ENCODE measurements at places on chromosomes 4 and X. TPM values are rescaled to one million over a fixed set of nuclear protein-coding genes. Genes with fewer than 3 reads are reported as not detected.

SLAIN2 gene
- polyA plus RNA-seq: 73.8 TPM

LRP2BP gene
- polyA plus RNA-seq: 3.4 TPM

- DNase-seq: no peak
Measured at GRCh38 chr4:119142833-119143232, 7.2 kb downstream of the MYOZ2 start.

DNA sequence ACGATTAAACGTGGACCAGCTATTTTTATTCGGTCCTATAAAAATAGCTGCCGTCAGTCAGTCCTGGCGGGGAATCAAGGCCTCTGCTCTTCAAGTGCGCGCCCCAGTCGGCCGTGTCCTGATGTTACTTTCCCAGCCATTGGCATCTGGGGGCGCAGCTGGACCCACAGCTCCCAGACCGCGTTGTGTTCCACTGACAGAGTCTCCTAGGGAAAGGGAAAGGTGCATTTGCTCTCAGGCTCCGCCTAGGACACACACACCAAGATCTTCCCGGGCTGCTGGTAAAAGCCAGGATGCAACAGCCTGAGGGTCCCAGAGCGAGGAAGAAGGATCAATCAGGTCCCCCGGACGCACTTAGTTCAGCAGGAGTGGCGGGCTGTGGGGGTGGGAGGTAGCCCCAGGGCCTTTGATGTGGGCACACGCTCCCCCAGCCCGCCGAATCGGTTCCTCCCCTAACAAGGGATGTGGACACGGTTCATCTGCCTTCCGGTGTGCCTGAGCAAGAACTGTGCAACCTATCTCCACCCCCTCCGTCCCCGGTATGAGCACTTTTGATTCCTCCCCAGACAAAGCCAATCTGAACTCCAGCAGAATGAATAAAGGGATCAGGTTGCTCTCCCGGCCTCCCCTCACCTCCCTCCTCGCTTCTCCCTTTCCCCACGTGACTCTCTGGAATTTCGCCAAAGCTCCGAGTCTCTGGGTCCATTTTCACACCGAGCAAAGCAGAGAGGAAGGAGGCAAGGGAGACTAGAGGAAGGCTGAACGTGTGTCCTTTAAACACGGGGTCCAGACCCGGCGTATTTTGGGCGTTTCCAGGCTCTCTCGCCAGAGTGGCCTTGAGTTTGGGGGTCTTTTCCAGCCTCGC, 626 bp upstream of the FRAS1 start:
- DNase-seq: peak; percentile 96

GRCh38 chrX:7447801-7448499, 300.0 kb upstream of the PUDP start:
- DNase-seq: no peak

- DNase-seq: no peak
Measured at GRCh38 chr4:17597517-17597916, 16.9 kb upstream of the MED28 start.

- no peak for DNase-seq
Measured at GRCh38 chr4:37258221-37258620, 13.7 kb downstream of the NWD2 start.

- no peak for DNase-seq
Measured at GRCh38 chrX:99795495-99795894, 614.6 kb downstream of the PCDH19 start.

DNA sequence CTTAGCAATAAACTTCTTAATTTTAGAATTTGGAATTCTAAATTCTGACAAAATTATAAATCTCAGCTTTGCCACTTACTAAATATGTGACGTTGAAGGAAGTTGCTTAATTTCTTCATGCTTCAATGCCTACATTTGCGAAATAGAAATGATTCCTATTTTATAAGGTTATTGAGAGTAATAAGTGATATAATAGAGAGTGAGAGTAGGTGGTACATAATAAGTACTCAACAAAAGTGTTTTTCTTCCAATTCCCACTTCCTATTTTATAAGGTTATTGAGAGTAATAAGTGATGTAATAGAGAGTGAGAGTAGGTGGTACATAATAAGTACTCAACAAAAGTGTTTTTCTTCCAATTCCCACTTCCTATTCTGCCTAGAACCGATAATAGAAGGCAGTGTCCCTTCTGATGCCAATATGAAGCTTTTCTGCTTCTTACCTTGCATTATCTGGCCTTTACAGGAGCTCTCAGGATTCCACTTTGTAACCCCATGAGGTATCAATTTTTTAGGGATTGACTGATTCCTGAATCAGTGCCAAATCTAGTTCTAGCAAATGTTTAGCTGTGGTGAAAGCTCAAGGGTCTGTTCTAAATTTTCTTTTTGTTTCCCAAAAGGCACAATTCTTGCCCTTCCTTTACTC, 31.4 kb downstream of the VSIG4 start:
- no peak for DNase-seq

GRCh38 chr4:76614589-76614988, 179.6 kb downstream of the SHROOM3 start:
- DNase-seq: no peak

DNA sequence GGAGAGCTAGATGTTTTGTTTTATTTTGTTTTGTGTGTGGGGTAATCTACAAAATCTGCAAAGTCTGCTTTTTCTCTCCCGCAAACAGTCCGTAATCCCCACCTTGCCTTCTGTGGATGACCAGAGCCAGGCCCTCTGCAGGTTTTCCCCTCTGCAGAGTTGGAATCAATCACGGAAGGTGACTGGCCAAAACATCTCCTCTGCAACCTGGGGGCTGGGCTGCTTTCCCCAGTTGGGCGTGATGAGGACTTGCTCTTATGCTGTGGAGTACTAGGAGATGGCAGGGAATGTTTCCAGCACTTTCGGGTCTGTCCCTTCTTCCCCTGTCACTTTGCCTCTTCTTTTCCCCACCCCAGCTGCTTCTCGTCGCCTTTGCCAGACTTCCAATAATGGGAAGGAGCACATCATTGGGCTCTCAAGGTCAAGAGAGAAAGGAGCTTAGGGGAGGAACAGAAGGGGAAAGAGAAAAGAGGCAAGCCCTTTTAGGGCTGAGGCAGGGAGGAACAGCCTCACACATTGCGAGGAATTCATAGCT, 1.1 kb downstream of the TMEM35A start:
- no peak for DNase-seq

All from right renal cortex interstitium (tissue), 3 donors.